ENCODE measurements at places on chromosomes 3 and 15. TPM values are rescaled to one million over a fixed set of nuclear protein-coding genes. Genes with fewer than 3 reads are reported as not detected.

CCR9 gene
- total RNA-seq: not detected

DNA sequence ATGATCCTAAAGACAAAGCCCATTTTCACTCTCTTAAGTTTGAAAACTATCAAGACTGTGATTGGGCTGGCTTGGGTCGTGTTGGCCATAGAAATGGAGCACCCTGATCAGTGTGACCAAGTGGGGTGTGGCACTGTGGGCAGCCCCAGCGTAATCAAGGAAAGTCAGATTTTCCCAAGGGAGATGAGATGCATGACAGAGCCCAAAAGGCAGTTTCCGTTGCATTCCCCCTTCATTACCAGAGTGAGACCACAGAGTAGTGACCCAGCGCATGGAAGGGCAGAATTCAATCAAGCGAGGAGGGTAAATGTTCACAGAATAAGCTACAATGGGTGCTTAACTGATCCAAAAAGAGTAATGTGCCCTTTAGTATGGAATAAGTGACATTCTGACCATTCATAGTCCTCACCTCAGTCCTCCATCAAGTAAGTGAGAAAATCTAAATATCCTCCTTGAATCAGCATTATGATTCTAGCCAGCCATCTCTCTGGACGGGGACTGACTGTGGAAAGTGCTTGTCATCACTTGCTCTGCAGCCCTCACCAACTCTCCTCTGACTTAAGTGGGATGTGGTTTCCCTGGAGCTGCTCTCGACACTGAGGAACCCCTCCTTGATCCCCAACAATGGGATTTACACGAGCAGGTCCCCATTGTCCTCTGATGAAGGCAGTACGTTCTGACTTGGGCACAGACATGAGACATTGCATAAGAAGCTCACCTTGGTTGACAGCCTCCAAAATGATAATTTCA is 430.5 kb downstream of the OCA2 start:
- H3K36me3 ChIP-seq: no peaks in the 10 kb centered on the region
- no peak overlapping the region for H3K27ac ChIP-seq
- H3K4me3 ChIP-seq: no peak overlapping the region
- DNase-seq: no peak

DNA sequence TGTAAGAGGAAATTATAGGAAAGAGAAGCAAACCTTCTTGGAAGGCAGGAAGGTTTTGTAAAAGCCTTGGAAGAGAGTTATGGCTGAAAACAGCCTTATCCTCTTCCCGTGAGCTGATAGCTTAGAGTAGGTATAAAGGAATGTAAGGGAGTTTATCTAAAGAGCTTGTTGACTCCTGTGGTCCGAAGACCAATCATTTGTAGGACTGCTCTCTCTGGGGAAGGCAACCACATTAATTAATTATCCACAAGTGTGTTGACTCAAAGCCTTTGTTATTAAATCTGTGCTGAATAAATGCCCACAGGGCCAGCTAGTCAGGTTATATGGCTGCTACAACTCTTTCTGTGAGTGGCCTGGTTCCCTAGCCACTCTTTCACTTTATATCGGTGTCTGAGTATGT is 452.1 kb upstream of the RASGRP1 start:
- H3K36me3 ChIP-seq: no peaks in the 10 kb centered on the region
- H3K27me3 ChIP-seq: no peaks in the 10 kb centered on the region
- H3K4me3 ChIP-seq: no peak overlapping the region
- no peaks in the 10 kb centered on the region for H3K4me1 ChIP-seq
- H3K27ac ChIP-seq: no peak overlapping the region

GRCh38 chr3:105836533-105836932 is 32.3 kb downstream of the CBLB start:
- H3K36me3 ChIP-seq: no peaks in the 10 kb centered on the region
- no peak for DNase-seq
- no peaks in the 10 kb centered on the region for H3K27me3 ChIP-seq
- H3K27ac ChIP-seq: no peak overlapping the region
- no peak overlapping the region for H3K4me3 ChIP-seq
- H3K4me1 ChIP-seq: peaks cover 13% of the 10 kb centered on the region

DNA sequence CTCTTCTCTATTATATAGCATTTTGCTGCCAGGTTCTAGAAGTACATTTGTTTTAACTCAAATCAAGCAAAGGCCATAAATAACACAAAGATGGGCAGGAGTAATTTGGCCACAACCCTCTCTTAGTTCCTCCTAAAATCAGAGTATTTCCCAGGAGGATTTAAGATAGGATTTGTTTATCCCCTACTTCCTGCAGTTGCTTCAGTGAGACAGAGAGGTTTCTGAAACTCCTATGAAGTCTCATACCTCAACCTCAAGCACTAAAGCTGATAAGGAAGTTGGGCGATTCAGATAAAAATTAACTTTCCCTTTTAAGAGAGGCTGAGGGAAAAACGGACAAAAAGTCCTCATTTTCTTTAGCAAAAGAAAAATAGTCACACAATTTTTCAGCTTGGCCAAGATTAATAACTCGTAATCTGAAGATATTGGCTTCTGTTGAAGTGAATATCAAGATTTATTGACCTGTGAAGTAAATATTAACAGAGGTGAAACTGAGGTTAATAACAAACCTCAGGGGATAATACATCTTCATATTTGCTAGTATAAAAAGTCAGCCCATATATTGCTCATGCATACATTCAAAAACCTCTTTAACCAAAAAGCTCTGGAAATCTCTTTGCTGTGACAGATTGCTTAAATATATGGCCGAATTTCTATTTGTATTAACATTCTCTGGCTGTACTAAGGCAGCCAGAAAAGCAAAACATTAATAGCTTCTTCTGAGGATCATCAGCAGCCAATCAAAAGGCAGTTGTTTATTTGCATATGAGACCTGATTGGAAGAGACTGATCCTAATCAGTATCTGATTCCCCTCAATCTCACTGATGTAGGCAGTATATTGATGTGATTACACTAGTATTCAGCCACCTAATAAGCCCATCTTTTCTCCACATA is 90.6 kb upstream of the GADL1 start:
- no peak overlapping the region for H3K4me3 ChIP-seq
- H3K4me1 ChIP-seq: peaks cover 11% of the 10 kb centered on the region
- H3K36me3 ChIP-seq: no peaks in the 10 kb centered on the region
- DNase-seq: no peak
- H3K27me3 ChIP-seq: no peaks in the 10 kb centered on the region

SLC28A2 gene
- total RNA-seq: 0.35 TPM

- no peaks in the 10 kb centered on the region for H3K4me1 ChIP-seq
- no peak overlapping the region for H3K27ac ChIP-seq
- H3K36me3 ChIP-seq: no peaks in the 10 kb centered on the region
- no peaks in the 10 kb centered on the region for H3K27me3 ChIP-seq
- DNase-seq: no peak
- H3K4me3 ChIP-seq: no peak overlapping the region
Measured at GRCh38 chr3:29493109-29493508, 212.2 kb downstream of the RBMS3 start.

- H3K27me3 ChIP-seq: no peaks in the 10 kb centered on the region
- H3K4me3 ChIP-seq: no peak overlapping the region
- no peaks in the 10 kb centered on the region for H3K36me3 ChIP-seq
- DNase-seq: no peak
- H3K27ac ChIP-seq: no peak overlapping the region
Measured at GRCh38 chr3:129715854-129716253, 109.4 kb upstream of the PLXND1 start.

UBA3 gene
- 55.3 TPM for total RNA-seq

- no peaks in the 10 kb centered on the region for H3K27me3 ChIP-seq
- H3K27ac ChIP-seq: no peak overlapping the region
- H3K4me3 ChIP-seq: no peak overlapping the region
Measured at GRCh38 chr3:52140769-52141168, 13.5 kb downstream of the POC1A start.

GRCh38 chr15:38699633-38700230 is 135.1 kb upstream of the RASGRP1 start:
- no peaks in the 10 kb centered on the region for H3K36me3 ChIP-seq
- H3K4me1 ChIP-seq: no peaks in the 10 kb centered on the region
- DNase-seq: no peak
- no peak overlapping the region for H3K27ac ChIP-seq

FANCD2OS gene
- total RNA-seq: not detected

DNA sequence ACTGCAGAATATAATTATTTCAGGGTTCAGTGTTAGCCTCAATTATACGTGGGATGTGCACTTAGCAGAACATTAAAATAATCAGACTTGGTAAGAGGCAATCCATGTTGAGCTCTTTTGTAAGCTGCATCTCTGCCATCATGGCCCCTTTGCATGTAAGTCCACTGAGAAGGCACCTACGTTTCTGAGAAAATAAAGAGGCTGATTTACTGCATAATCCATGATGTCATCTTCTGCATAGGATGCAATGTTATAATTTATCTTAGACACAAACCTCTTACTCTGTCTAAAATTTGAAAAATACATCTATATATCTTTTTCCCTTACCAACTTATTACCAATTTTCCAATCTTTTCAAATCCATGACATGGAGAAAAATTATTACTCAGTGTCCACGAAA is 1294.7 kb downstream of the ZPLD1 start:
- H3K27me3 ChIP-seq: no peaks in the 10 kb centered on the region
- H3K36me3 ChIP-seq: no peaks in the 10 kb centered on the region
- no peak overlapping the region for H3K4me3 ChIP-seq
- no peak overlapping the region for H3K27ac ChIP-seq
- no peaks in the 10 kb centered on the region for H3K4me1 ChIP-seq

EIF4E3 gene
- 38.4 TPM for total RNA-seq

GRCh38 chr15:31482122-31482922 is 155.7 kb downstream of the KLF13 start:
- H3K27ac ChIP-seq: no peak overlapping the region
- no peaks in the 10 kb centered on the region for H3K36me3 ChIP-seq
- H3K4me1 ChIP-seq: no peaks in the 10 kb centered on the region
- H3K27me3 ChIP-seq: peaks cover 11% of the 10 kb centered on the region

DNA sequence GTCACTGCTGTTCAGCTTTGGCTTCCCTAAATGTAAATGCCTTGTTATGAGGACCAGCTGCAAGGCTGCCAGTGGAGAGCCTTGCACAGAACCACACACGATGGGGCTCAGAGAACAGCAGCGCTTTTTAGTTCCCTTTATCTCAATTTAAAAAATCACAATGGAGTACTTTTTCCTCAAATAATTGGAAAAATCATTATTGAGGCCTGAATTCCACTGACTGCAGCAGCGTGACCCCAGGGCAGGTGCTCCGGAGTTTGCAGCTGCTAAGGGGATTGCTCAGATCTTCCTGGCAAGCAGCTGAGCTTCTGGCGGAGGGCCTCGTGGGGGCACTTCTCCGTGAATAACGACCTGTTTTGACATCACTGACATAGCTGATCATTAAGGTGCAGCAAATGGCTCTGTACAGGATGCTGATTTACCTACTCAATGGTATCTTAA is 245.6 kb upstream of the TRIM42 start:
- H3K27ac ChIP-seq: no peak overlapping the region
- H3K27me3 ChIP-seq: no peaks in the 10 kb centered on the region
- H3K4me1 ChIP-seq: no peaks in the 10 kb centered on the region
- DNase-seq: no peak
- H3K36me3 ChIP-seq: no peaks in the 10 kb centered on the region

- no peak overlapping the region for H3K4me3 ChIP-seq
- no peaks in the 10 kb centered on the region for H3K27me3 ChIP-seq
- DNase-seq: no peak
- H3K4me1 ChIP-seq: no peaks in the 10 kb centered on the region
- H3K27ac ChIP-seq: no peak overlapping the region
Measured at GRCh38 chr3:69105320-69105719, 17.1 kb downstream of the LMOD3 start.

GRCh38 chr3:122146466-122146865 is 37.0 kb upstream of the CASR start:
- no peak overlapping the region for H3K4me3 ChIP-seq
- DNase-seq: no peak
- H3K4me1 ChIP-seq: no peaks in the 10 kb centered on the region

- no peak overlapping the region for H3K4me3 ChIP-seq
- H3K36me3 ChIP-seq: no peaks in the 10 kb centered on the region
- H3K4me1 ChIP-seq: no peaks in the 10 kb centered on the region
- H3K27me3 ChIP-seq: no peaks in the 10 kb centered on the region
- DNase-seq: no peak
Measured at GRCh38 chr3:3907023-3907422, 107.8 kb downstream of the LRRN1 start.

IL17RB gene
- 12.4 TPM for total RNA-seq

GRCh38 chr15:36960947-36961227 is 139.5 kb downstream of the MEIS2 start:
- peaks cover 2% of the 10 kb centered on the region for H3K4me1 ChIP-seq
- H3K27me3 ChIP-seq: no peaks in the 10 kb centered on the region
- no peak overlapping the region for H3K4me3 ChIP-seq
- no peaks in the 10 kb centered on the region for H3K36me3 ChIP-seq
- no peak overlapping the region for H3K27ac ChIP-seq
- DNase-seq: no peak

GRCh38 chr3:57659806-57660439 is 33.0 kb downstream of the DENND6A start:
- peaks cover 86% of the 10 kb centered on the region for H3K36me3 ChIP-seq
- no peaks in the 10 kb centered on the region for H3K4me1 ChIP-seq
- no peak overlapping the region for H3K27ac ChIP-seq
- DNase-seq: no peak
- no peak overlapping the region for H3K4me3 ChIP-seq

CYP11A1 gene
- total RNA-seq: 1.1 TPM

CHRNA5 gene
- 1.2 TPM for total RNA-seq

LRTM1 gene
- total RNA-seq: not detected

- no peak for DNase-seq
- no peaks in the 10 kb centered on the region for H3K27me3 ChIP-seq
- H3K27ac ChIP-seq: no peak overlapping the region
- no peaks in the 10 kb centered on the region for H3K36me3 ChIP-seq
- H3K4me3 ChIP-seq: no peak overlapping the region
Measured at GRCh38 chr3:87733671-87734367, 325.0 kb downstream of the CGGBP1 start.

GRCh38 chr3:146646261-146646660 is 41.1 kb upstream of the PLSCR5 start:
- no peaks in the 10 kb centered on the region for H3K27me3 ChIP-seq
- no peaks in the 10 kb centered on the region for H3K36me3 ChIP-seq
- H3K4me3 ChIP-seq: no peak overlapping the region
- H3K27ac ChIP-seq: no peak overlapping the region
- no peak for DNase-seq

C3orf49 gene
- total RNA-seq: not detected

WDR93 gene
- total RNA-seq: not detected

DNA sequence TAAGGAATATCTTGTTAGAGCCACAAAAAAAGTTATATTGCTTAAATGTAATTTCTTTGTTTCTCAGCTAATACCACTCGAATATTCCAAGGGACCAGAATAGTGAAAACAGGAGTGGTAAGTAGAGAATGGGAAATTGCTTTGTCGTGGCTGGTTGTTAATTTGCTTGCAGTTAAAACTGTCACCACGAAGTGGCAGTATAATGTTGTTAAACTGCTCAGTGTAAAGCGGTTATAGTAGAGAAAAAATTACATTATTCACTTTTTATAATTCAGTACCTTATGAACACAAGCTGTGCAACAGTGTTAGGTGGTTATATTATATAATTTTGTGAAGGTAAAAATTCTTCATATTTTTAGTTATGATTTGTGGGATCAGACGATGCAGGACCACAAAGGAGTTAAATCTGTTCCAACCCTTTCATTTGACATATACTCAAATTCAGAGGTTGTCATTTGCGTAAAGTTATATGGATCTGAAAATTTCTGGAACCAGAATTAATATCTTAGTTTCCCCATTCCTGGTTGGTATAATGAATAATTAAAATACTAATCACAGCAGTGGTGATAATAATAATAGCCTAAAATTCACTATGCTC is 171.8 kb downstream of the FEZF2 start:
- no peak overlapping the region for H3K4me3 ChIP-seq
- no peaks in the 10 kb centered on the region for H3K4me1 ChIP-seq
- H3K27ac ChIP-seq: no peak overlapping the region
- H3K36me3 ChIP-seq: peaks cover 10% of the 10 kb centered on the region
- no peaks in the 10 kb centered on the region for H3K27me3 ChIP-seq
